ENCODE measurements at places on chromosomes 11 and 22.
A peak's percentile ranks its signal among the peaks of the same experiment; 100 is the strongest.

DNA sequence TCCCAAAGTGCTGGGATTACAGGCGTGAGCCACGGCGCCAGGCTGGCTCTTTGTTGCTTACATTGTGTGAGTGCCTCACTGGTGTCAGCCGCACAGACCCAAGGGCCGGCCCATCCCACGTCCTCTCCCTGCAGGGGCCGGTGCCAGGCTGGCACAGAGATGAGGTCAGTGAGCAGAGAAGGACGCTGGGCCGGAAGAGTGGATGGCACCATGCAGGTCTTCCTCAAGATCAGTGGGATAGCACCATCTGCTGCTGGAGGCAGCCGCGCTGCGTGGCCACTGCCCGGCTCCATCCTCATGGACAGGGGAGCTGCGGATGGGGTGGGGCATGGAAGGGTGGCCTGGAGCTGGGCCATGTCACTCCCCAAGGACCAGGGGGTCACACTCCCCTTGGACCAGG lies 22.0 kb upstream of the FGF4 start:
- DNase-seq: no peak

DNA sequence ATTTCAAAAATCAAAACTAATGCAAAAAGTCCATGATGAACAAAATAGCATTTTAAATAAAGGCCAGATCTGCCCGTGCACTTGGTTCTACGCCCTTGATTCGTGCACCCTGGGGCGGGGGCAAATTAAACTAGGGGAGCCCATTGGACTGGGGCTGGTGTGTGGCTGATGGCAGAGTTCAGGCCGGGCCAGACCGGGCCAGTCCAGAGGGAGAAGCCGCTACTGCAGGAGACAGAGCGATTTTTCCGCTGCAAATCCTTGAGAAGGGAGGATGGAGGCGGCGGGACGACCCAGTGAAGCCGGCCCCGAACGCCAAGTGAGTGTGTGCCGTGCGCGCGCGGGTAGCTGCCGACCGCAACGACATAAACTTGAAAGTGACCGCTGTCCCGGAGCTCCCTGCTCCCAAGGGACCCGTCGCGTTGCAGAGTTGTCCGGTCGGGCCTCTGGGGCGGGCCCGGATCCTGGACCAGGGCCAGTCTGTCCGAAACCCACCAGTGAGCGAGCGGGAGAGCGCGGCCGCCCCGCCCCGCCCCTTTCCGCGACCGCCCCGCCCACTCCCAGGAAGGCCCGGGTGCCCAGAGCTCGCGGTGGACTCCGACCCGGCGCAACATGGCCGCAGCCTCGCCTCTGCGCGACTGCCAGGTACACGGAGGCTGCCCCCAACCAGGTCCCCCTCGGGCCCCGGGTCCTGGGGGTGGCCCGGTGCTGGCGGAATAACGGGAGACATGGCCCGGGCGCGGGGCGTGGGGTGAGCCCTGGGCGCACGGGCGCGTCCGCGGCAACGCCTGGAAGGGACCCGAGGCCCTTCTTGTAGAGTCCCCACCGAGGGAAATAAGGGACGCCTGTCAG lies at the start of gene TTC38:
Gene TTC38, plus strand, starts transcription at position 578 of the 849 bp plus-strand sequence. Its CDS starts 32 bp downstream, at position 610.
- peak; percentile 86 for DNase-seq

- DNase-seq: no peak
These were observed 6.8 kb upstream of the SERGEF start for GRCh38 chr11:18019650-18020049.

- no peak for DNase-seq
These were observed 3.3 kb upstream of the CTR9 start for GRCh38 chr11:10747733-10748132.

GRCh38 chr11:103406357-103406756 lies 297.1 kb downstream of the DYNC2H1 start:
- DNase-seq: peak; percentile 8

GRCh38 chr11:104881117-104881794 lies 17.0 kb downstream of the CASP12 start:
- DNase-seq: no peak

GRCh38 chr11:33452836-33453624 lies 195.8 kb downstream of the HIPK3 start:
- DNase-seq: no peak

- DNase-seq: no peak
These were observed 4.1 kb downstream of the RIC3 start for GRCh38 chr11:8164746-8165145.

GRCh38 chr11:8333811-8334401 lies 70.2 kb upstream of the LMO1 start:
- DNase-seq: peak; percentile 21

GRCh38 chr11:102590276-102591049 lies 34.7 kb downstream of the MMP20 start:
- DNase-seq: no peak

DNA sequence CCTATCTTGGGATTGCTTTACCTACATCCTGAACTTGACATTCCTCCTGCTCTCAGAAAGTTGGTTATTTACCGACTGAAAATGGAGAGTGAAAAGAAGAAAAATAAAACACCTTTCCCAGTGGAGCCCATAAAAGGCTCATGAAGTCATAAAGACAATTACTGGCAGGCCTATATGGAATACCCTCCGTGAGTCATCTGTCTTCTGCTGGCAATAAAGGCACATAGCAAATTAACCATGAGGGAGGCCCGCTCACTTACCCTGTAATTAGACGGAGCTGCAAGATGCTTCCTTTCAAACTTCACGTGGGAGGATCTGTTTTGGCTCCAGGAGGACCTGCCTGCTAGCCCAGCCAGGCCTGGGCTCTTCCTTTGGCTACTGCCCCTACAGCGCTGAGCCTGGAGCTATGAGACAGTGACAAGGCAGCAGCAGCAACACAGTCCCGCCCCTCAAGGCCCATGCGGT lies 540.4 kb downstream of the BUD13 start:
- no peak for DNase-seq

DNA sequence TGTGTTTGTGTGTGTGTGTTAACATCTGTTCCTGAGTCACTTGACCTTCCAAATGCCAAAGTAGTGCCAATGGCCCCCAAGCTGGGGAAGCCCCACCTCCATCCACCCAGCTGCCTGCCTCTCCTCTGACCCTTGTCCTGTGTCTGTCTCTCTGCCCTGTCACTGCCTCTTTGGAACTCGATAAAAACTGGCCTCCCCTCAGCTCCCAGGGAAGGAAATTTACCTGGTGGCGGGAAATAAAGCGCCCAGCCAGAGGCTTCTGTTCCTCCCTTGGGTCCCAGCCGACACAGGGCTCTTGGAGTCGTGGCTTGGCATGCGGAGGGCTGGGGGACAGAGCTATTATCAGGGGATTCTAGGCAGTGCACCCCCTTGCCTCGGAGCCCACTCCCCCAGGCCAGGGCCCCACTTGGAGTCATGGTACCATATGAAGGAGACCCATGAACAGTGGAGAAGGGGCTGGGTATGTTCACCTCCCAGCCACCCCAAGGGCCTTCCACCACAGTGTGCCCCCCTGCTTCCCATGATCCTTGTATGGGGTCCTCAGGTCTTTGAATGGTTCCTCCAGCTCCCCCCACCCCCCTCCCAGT lies 6.2 kb downstream of the KCNC1 start:
- DNase-seq: no peak

DNA sequence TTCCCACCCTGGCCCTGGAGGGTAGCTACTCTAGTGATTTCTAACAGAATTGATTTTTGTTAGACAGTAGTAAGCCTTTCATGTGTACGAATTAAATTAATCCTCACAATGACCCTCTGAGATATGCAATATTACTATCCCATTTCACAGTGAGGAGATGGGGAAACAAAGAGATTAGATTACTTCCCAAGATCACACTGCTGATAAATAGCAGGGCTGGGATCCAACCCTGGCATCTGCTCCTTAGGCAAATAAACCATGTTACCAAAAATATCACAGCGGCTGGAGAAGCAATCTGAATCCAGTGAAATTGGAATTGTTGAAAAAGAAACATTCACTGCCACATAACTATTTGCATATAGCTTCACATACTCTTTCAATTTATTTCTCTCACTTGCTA lies 12.8 kb upstream of the CAVIN3 start:
- DNase-seq: no peak

GRCh38 chr11:125950696-125951651 lies 5.1 kb downstream of the VSIG10L2 start:
- DNase-seq: no peak

- DNase-seq: peak; percentile 85
These were observed 113.8 kb downstream of the RBFOX2 start for GRCh38 chr22:35914665-35915476.

DNA sequence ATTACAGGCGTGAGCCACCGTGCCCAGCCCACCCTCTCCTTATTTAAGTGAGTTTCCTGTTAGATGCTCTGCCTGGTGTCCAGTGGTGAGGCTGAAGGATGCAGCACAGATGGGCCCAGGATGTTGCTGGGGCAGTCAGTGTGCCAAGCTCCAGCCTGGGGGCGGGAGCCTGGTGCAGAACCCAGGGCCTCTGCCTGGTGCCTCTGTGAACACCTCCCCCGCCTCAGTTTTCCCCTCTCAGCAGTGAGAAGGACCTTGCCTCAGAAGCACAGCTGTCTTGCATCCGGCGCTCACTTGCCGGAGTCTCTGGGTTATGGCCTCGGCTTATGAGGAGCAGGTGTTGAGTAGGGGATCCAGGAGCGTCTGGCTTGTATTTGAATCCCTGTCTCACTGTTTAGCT lies 116.2 kb downstream of the KIAA1671 start:
- DNase-seq: no peak

DNA sequence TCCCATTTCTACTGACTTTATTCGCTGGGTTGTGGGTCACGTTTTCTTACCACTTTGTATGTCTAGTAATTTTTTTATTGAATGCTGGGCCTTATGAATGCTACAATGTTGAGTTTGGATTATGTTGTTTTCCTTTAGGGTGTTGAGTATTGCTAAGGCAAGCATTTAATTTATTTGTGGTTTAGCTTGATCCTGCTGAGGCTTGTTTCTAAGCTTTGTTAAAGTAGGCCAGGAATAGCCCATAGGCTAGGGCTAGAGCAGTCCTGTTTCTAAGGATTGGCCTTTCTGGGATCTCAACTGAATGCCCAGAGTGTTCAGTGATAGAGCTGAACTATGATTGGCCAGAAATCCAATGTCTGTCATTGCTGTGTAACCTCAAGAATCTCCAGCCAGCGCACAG lies 56.1 kb upstream of the LDLRAD3 start:
- no peak for DNase-seq

- DNase-seq: no peak
These were observed 12.2 kb upstream of the DDB2 start for GRCh38 chr11:47202576-47202975.

DNA sequence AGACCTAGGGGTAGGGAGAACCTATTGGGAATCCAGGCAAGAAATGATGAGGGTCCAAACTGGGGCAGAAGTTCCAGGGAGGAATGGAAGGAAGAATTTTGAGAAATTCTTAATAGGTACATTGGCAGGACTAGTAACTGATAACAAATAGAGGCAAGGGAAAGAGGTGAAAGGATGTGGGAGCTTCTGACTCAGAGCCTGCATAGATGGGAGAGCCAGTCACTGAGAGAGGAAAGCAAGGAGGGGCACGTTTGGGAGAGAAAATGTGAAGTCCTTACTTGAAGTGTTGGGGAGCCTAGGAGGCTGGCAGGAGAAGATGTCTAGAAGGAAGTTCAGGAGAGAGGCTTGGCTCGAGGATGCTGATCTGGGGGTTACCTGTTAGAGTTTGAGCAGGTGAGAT lies 104.6 kb upstream of the NCAM1 start:
- DNase-seq: no peak

- no peak for DNase-seq
These were observed 585.4 kb downstream of the SOX6 start for GRCh38 chr11:15770798-15771414.

- no peak for DNase-seq
These were observed 647.6 kb downstream of the BRD1 start for GRCh38 chr22:49179886-49180682.

GRCh38 chr11:645536-645935 lies 8.5 kb downstream of the DRD4 start:
- DNase-seq: no peak

DNA sequence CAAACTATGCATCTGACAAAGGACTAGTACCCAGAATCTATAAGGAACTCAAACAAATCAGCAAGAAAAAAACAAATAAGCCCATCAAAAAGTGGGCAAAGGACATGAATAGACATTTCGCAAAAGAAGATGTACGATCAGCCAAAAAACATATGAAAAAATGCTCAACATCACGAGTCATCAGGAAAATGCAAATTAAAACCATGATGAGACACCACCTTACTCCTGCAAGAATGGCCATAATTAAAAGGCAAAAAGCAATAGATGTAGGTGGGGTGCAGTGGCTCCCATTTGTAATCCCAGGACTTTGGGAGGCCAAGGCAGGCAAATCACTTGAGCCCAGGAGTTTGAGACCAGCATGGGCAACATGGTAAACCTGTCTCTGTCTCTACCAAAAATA lies 10.4 kb upstream of the OR10V1 start:
- no peak for DNase-seq

DNA sequence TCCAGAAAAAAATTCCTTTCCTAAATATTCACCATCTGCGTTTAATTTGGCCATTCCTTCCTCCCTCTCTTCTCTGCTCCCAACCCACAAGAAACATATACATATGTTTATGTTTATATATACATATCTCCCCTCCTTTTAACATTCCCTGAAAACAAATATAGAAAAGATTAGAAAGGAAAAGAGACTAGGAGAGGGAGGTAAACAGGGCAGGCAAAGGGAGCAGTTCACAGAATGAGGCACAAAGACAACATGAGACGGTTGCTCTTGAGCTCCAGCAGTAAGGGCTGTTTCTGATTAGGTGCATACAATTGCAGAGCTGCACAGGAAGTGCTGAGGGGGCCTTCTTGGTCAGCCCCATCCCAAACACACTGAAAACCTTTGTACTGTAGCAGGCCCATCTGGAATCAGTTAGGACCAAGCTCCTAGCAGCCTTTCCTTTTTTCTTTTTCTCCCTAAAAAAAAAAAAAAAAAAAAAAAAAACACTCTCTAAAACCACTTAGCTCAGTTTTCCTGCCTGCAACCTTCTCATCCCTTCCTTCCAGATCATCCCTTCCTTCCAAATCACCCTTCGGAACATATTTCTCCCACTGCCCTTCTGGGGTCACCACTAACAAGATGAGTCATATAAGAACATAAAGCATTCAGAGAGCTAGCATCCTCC lies 57.0 kb downstream of the RBFOX2 start:
- no peak for DNase-seq

- no peak for DNase-seq
These were observed 2.8 kb upstream of the ACER3 start for GRCh38 chr11:76857781-76858410.

DNA sequence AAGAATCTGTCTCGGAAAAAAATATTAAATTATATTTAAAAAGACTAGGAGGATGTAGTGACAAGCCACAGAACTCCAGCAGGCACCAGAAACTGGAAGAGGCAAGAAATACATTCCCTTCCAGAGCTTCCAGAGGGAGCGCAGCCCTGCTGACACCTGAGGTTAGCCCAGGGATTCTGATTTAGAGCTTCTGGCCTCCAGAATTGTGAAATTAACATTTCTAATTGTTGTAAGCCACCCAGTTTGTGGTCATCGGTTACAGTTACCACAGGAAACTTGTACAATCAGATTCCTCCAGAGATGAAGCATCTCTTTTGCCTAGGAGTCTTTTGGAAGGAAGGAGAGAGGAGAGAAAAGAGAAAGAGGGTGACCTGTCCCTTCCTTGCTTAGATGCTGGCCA lies 6.4 kb upstream of the UBASH3B start:
- no peak for DNase-seq

Measured in Caki2 (cell line).